ENCODE measurements at places on chromosomes 2 and 18.
A peak's percentile ranks its signal among the peaks of the same experiment; 100 is the strongest.

DNA sequence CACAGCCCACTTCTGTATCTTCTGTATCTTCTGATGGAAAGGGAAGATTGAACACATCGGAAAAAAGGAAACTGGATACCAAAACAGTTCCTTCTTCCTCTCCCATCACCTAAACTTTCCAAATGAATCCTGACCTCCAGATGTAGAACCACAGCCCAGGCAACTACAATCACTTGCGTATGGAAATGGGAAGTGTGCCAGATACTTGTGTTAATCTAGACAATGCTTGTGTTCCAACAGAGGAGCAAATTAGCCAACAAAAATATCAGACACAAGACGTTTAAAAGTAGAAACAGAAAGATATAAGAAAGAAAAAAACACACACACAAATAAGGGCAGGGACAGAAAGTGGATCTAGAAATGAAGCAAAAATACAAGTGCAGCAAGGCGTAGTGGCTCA lies 31.4 kb upstream of the DUSP2 start:
- DNase-seq = no peak

DNA sequence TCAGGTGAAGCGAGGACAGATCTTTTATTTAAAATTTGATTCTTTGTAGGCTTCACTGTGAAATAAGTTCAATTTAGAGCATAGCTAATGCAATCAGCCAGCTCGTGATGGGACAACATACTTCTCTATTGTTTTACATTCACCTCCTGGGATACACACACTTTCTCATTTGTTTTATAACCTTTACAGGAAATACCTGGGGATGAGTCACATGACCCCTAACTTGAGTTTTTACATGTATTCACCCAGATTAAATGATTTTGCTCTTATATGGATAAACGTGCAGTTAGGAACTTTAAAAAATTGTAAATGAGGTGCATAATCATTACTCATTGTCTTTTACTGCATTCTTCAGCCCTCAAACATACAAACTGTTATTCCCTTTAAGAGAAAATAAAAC lies 152.1 kb downstream of the NEDD4L start:
- no peak for DNase-seq

DNA sequence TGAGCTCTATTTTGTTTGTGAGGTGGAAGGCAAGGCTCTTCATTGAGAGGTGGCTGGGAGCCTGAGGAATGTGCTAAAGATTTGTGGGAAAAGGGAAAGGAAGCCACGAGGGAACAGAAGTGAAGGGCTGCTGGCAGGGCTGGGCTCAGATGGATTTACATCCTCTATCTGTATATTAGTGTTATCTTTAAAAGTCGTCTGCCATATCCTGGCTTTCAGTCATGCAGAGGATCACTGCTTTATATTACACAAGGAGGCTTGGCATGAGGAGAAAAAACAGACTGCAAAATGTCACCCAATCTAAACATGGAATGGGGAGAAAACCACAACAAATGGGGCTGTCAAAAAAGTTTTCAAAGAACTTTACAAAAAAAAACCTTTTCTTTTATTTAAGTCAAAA lies 434.4 kb downstream of the HRH4 start:
- no peak for DNase-seq

- DNase-seq = no peak
Measured at GRCh38 chr18:35458677-35459441, 38.9 kb downstream of the INO80C start.

DNA sequence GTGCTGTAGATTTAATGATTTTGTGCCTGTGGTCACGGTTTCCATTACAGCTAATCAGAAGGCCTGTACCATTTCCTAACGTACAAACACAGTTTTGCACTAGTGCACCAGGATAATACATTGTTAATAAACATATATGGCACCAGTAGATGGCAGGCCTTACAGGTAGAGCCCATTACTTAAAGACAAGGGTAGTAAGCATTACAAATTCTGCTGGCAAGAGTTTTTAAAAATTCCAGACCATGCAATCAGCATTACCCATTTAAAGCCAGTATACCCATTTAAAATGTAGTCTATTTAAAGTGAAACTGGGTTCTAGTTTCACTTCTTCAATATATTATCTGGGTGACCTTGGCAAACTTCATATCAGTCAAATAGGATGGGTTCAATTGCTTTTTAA lies 224.2 kb downstream of the NUP35 start:
- DNase-seq = no peak

DNA sequence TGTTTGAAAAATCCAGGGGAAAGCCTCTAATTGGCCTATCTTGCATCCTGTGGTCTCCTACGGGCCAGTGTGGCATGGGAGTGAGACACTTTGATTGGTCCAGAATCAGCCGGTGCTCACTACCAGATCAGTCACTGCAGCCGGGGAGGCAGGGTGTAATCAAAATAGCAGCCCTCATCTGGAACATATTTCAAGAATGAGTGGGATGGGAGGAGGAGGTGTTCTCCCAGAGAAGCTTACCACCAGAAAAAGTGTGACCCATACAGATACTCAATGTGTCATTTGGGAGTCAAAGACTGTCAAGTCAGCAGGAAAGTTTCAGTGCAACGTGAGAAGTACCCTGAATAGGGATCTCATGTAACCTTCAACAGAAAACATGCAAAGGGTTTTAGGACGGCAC lies 393.9 kb upstream of the SLC14A2 start:
- no peak for DNase-seq

- no peak for DNase-seq
Measured at GRCh38 chr18:5851998-5852397, 43.3 kb downstream of the TMEM200C start.

DNA sequence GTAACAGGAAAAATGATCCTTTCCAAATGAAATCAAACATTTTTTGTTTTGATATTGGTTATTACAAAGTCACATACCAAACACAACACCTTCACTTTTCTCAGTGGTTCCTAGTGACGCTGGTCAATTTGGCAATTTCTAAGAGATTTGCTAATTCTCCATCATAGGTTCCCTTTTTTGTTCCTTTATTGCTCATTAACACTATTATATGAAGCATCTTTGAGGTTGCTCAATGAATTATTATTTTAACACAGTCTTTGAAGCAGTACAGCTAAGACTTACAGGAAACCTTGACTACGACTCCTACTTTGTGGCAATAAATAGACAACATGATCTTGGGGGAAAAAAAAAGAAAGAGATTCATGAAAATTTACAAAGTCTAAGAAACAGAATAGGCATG lies 152.2 kb upstream of the VRK2 start:
- DNase-seq = no peak

GRCh38 chr2:18273205-18273604 lies 287.2 kb downstream of the RDH14 start:
- DNase-seq = no peak

- DNase-seq = no peak
Measured at GRCh38 chr2:240640939-240641338, 15.7 kb downstream of the GPR35 start.

- no peak for DNase-seq
Measured at GRCh38 chr2:73984922-73985307, 205 bp downstream of the TET3 start.

DNA sequence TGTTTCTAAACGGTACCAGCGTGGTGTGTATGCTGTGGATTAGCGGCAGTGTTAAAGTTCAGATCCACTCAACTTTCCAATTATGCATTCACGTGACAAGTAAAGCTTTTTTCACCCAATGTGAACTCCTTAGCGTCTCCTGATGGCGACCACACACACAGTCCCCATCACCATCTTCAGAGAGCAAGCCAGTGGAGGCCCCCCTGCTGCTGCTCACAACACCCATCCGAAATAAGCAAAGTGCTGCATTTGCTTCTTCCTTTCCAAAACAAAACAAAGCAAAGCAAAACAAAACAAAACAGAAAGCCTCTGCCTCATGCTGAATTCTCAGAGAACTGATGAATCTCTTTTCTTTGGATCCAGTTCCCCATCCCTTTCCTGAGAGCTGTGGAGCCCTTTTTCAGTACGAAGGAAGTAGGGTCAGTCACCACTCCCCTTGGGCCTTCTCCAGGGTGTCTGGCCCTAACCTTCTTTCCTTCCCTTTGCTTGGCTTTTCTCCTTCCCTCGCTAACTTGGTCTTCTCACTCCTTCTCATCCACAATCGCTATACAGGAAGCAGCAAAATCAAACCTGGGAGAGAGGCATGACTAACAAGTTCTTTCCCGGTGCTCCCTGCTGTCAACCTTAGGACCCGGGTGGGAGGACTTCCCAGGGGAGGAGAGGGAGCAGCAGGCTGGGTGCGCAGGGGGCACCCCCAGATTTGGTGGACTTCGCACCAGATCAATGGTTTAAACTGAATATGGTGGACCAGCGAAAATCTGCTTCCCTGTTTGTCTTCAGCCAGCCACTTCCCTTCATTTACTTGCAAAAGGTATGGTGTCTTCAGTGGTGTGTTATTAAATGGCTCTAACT lies 56.0 kb downstream of the NRP2 start:
- DNase-seq = no peak

- no peak for DNase-seq
Measured at GRCh38 chr2:219445220-219445640, 10.6 kb downstream of the SPEG start.

DNA sequence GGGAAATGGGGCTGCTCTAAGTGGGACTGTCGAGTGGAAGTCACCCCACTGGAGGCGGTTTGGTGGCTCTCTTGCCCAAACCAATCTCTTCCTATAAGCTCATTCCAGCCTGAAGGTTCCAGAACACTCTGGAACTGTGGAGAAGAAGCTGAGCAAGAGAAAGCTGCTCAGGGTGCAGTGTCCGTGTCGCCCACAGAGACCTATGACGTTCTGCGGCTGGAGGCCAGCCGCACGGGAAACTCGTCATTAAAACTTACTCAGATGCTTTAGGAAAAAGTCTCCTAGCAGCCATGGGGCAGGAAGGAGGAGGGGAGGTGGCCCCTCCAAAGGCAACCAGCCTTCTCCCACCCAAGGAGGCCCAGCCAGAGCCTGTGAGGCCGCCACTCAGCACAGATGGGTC lies 41.7 kb downstream of the ADCY3 start:
- no peak for DNase-seq

DNA sequence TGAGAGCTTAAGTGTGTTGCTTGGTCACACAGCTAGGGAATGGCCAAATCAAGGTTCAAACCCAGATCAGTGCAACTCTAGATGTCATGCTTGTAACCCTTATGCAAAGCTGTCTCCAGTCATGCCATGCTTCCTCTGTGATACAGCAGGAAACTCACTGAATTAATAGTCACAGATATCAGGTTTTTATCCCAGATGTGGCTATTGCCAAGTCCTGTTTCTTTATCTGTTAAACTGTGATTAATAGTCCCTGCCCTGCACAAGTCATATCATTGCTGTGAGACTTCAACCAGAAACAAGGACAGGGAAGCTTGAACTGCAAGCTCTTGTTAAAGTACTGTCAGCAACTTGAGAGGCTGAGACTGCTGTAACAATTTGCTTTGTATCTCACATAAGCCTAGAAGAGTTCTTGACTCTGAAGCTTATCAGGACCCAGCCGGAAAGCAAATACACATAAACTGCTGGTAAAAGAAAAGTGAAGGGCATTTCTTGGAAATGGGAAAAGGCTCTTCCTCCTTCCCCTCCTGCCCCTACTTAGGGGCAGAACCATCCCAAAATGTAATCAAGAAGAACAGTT lies 609.0 kb downstream of the DCC start:
- no peak for DNase-seq

- no peak for DNase-seq
Measured at GRCh38 chr2:231391981-231392380, 3.5 kb upstream of the B3GNT7 start.

- no peak for DNase-seq
Measured at GRCh38 chr2:241216211-241216761, 27.8 kb downstream of the ANO7 start.

- DNase-seq = no peak
Measured at GRCh38 chr2:10083692-10084211, 3.5 kb upstream of the CYS1 start.

GRCh38 chr18:23340661-23341060 lies 112.4 kb upstream of the RIOK3 start:
- no peak for DNase-seq

DNA sequence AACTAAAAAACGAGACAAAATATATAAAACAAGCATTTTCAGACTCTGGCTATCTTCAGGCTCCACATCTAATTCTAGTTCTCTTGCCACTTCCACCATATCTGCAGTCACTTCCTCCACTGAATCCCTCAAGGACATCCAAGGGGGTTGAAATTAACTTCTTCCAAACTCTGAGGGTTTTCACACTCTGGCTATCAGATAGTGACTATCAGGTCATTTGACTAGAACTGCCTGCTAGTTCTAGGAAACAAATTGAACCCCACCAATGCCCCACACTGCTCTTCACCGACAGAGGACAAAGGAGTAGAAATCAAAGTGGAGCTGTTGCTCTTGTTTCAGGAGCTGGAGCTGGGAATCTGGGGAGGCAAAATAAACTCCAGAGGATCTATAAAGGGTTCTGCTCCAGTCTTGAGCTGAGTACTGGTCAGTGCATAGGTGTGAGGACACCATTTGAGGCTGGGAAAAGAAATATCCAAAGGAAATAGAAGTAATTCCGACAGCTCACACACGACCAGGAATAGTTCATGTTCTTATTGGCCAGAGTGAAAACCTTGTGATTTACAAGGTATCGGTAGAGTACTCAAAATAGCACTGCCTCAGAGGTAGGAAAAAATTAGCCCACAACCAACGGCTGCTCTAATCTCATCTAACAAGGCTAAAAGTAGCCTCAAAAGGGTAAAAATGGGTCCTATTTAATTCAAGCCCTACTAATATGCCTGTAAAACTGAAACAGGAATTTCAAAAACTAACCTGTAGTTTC lies 71.3 kb downstream of the SMC6 start:
- no peak for DNase-seq

GRCh38 chr18:28607991-28608390 lies 431.1 kb upstream of the CDH2 start:
- no peak for DNase-seq

DNA sequence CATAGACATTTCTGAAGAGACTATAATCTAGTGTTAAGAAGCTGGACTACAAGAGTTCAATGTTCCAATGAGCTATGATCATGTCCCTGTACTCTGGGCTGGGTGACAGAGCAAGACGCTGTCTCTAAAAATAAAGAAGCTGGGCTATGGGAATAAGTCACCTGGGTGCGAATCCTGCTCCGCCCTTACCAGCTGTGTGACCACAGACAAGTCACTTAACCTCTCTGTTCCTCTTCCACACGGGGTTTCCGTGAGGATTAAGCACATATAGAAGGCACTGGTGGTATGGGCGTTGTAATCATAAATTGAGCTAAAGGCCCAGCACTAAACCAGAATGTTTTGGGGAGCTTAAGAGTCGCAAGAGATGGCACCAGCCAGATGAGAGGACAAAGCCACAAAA lies 178.5 kb downstream of the HAUS1 start:
- no peak for DNase-seq

- DNase-seq = peak; percentile 81
Measured at GRCh38 chr18:44599412-44599811, 81.3 kb upstream of the SETBP1 start.

- no peak for DNase-seq
Measured at GRCh38 chr18:68722821-68723220, 7.9 kb upstream of the TMX3 start.

GRCh38 chr2:219541611-219542180 lies 1.9 kb downstream of the CHPF start:
- DNase-seq = no peak

- no peak for DNase-seq
Measured at GRCh38 chr18:40243607-40244006, 1711.4 kb upstream of the PIK3C3 start.

Measured in midbrain (tissue), 1 donor.